ENCODE measurements at places on chromosomes 1 and 21. TPM values are rescaled to one million over a fixed set of nuclear protein-coding genes. Genes with fewer than 3 reads are reported as not detected.
A peak's percentile ranks its signal among the peaks of the same experiment; 100 is the strongest.

DNA sequence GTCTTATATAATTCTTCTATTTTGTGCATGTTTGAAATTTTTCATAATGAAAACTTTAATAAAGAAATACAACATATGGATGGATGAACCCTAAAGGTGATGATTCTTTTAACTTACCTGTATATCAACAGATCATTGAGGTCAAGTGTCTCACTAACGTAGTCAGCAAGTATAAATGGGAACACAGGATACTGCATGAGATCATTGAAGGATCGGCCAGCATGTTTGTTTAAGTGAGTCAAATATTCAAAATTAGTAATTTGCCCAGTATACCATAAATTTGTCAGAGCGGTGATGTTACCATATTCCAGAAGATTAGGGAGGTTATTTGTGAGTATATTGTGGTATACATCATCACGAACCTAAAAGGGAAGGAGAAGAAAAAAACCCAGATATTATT is 71.0 kb upstream of the GNG4 start:
- no peak for DNase-seq

BCAR3 gene
- total RNA-seq = 112 TPM

GBP7 gene
- not detected for total RNA-seq

MFSD2A gene
- 12.3 TPM for total RNA-seq

DNA sequence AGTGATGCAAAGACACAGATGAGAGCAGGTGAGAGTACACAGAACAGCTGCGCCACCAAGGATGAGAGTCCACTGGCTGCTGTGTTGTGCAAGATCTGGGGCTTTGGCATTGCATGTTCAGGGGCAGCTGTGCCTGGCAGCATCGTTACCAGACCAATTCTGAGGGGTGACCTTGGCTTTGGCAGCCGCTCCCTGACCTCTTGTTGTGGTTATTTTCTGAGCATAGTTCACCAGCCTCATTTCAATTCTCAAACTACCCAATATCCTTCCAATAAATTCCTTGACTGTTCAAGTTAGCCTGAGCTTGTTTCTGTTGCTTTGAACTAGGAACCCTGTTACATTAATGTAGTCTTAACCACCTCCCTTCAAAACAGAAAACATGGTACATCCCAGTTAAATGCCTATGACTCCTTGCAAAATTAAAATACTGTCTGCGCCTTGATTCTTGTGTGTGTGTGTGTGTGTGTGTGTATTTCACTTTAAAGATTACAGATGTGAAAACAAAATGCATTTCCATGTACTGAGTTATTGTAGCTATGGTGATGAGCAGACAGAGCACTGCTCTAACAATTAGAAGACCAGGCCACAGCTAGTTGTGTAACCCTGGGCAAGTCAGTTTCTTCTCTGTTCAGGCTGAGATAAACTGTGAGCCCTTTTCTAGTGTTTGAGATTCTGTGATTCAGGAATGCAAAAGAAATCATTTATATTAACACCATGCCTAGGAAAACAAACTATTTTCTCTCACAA is 106.3 kb upstream of the GUCA2B start:
- peak; percentile 93 for DNase-seq

DNA sequence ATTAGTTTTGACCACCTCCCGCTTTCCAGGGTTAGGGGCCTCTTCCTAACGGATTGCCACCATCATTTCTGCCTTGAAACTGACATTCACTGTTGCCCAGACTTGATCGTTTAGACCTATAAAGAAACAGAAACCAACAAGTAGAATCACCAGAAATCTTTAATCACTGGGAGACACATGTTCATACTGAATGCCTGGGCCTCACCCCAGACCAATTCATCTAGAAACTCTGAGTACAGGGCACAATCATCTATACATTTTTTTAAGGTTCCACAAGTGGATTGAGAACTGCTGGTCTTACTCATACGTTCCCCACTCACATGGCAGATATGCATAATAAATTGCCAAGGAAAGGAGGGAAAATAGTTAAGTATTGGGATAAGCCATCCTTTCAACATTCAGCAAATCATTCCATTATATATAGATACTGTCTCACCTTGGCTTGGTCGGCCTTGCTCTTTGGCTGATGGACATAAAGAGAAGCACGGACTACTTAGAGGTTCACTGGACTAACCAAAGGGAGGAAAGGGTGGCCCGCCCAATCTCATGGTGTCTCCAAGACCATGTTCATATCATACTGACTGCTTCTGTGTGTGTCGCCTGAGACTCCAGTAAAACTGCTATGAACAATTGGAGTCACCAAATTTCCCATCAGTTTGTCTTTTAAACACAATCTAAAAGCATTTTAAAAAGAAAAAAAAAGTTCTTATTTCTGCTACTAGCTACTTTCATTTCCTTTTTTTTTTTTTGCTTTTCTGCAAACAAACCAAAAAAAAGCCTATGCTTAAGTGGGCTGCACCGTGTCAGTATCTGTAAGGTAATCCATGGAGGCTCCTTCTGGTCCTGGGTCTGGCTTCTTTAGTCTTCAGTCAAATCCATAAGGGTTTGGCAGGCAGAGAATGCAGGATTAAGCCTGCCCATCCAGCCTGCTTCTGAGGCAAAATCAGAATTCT is 9.4 kb upstream of the TARBP1 start:
- DNase-seq = no peak

GRCh38 chr1:69263921-69264391 is 303.8 kb upstream of the LRRC7 start:
- DNase-seq = no peak

DNA sequence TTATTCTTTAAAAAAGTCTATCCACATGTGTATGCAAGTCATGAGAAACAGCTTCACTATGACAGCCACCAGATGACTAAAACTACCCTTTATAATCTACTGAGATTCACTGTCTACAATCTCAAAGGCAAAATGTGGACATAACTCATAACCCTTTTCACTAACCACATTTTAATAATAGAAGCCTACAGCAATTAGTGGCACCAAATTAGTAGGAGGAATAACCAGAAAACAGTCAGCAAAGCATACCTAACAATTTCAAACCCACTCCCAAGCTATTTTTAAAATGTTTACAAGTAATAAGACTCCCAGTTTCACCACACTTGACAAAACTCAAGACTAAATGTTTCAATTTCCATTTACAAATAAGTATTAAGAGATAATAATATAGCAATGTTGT is 442.9 kb downstream of the PTPRC start:
- no peak for DNase-seq

DNA sequence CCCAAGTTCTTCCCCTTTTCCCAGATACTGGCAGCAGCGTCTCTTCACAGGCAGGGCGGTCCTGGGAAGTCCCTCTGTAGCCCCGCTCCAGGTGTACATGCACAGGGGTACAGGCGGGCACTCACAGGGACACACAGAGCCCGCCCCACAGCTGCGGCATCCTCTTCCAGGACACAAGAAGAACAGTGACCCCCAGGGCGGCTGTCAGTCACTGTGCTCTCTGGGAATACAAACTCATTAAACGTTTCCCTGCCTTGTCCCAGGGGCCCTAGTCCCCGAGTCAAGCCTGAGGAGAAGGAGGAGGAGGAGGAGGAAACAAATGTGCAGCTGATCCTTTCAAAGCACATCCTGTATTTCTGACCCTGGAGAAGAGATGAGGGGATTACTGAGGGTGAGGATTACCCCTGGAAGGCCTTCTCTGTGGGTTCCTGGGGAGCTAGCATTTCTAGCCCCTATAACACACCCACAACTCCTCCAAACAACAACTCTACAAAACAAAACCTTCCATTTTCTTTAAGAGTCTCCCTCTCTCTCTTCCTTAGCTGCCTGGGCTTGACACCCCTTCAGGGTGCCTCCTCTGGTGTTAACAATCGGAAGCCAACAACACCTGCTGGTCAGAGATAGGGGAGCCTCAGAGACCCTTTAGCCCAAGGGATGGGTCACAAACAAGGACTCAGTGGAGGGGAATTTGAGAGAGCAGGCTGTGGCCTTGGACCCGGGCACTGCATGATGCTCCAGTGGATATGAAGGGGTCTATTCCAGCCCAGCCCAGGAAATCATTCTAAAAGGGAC is 28.4 kb upstream of the DMBX1 start:
- DNase-seq = no peak

DCDC2B gene
- not detected for total RNA-seq

RAB13 gene
- 45.4 TPM for total RNA-seq

DNA sequence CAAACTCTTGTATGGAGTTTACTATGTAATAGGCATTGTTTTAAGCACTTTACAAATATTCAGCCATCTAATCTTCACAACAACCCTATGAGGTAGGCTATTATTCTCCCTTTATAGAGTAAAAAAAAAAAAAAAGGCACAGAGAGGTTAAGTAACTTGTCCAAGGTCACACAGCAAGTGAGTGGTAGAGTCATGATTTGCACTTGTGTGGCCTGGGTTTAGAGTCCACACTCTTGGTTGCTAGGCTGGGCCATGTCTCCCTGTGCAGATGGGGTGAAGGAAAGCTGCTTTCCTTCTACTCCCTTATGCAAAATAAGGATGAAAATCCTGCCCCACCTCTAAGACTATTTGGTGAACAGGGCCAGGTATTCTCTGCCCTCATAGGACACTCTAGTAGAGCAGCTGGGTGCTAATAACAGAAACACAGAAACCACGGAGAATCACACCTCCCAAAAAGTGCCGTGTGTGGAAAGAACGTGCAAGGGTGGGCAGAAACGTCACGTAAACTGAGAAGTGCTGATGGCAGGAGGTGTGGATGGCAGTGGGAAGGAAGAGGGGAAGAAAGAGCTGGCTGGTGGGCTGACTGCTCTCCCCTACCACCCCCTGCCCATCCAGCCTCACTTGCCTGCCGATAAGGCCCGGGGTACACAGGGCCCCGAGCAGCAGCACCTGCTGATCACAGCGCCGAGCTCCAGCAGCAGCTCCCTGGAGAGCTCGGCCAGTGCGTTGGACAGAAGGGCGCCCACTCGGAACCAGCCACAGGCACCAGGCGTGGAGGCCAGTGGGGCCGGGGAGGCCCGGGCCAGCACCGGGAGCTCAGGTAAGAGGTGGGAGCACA is 28.3 kb upstream of the VPS13D start:
- DNase-seq = no peak

DNA sequence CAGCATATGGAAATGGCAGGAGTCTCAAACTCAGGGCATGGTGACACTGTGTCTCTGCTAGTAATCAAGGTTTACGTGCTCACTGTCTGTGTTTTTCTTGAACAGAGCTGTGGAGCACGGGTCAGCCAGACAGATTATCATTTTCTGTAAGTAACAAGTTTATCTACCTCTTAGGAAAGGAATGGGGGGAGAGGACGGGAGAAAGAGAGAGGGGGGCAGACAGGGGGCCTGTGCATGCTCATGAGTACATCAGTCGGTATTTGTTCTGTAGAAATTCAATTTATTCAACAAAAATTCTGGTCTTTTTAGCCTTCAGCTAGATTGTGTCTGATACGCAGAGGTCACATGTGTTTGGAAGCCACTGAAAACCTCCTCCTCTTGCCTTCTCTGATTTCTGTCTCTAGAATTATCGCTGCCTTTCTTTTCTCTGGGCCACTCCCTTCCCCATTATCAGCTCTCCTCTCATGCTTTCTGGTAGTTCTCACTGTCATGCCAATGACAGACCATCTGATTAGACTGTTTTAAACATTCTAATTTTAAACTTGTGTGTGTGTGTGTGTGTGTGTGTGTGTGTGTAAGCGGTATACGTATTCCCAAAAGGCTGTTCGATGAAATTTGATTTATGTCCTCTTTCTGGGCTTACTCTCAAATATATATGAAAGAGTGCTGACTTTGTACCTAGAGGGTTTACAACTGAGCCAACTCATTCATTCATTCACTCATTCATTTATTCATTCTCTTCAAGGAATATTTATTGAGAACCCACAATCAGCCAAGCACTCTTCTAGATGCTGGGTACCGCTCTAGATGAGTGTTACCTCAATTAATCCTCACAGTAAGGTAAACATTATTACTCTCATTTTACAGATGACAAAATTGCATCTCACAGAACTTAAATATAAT is 636.9 kb downstream of the KIF26B start:
- DNase-seq = no peak

GRCh38 chr1:1315435-1315954 is 7.1 kb downstream of the PUSL1 start:
- no peak for DNase-seq

GRCh38 chr1:208835097-208835463 is 590.9 kb upstream of the PLXNA2 start:
- no peak for DNase-seq

GRCh38 chr1:74363220-74363619 is 128.0 kb downstream of the TNNI3K start:
- no peak for DNase-seq

- DNase-seq = no peak
These were observed 18.3 kb upstream of the ZFYVE9 start for GRCh38 chr1:52123622-52124021.

CDC73 gene
- 29.9 TPM for total RNA-seq

CCDC30 gene
- 0.38 TPM for total RNA-seq

DNA sequence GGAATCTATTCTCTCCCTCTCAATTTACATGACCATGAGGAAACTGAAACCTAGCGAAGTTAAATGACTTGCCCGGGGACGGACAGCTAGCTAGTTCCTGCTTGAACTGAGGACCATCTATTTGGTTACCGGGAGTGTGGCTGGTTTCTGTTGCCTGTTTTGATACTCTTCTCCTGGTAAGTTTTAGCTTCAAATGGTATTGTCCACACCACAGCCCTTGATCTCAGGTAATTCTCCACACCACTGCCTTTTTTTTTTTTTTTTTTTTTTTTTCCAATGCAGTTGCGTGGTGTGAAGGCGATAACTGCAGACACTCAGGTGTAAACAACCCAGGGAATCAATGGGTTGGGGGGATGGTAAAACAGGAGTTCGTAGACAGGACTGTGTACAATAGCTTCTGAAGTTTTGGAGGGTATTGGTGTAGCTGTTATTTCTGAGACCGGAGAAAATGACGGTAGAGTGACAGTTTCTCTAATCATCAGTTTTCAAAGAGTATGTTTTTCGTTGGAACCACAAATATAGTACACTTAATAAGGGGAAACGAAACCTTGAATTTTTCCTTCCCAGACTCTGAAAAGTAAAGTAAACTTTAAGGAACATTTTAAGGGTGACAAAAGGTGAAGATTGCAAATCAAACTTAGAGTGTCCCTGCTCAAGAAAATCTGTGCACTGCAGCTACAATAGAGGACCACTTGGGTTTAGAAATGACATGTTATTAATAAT is 125.3 kb upstream of the CACYBP start:
- no peak for DNase-seq

DNA sequence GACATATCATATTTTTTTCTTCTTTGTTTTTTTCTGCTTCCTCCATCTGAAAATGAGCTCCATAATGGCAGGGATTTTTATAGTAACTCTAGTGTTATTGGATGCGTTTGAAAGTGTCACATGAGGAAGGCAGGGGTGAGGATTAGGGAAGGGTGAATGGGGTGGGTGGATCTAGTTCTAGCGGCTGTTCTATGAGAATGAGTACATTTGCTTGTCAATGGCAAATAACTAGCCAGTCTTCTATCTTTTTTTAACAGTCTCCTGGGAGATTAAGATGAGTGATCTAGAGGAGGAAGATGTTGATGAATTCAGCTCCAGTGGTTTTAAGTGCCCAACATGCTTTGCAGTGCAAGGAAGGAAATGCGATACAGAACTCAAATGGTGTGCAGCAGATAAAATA is 5.8 kb downstream of the OR14I1 start:
- no peak for DNase-seq

COL6A2 gene
- 452 TPM for total RNA-seq

C1orf35 gene
- 18.5 TPM for total RNA-seq
